ENCODE measurements at places on chromosomes 3 and 15.

GRCh38 chr15:74519311-74519710 lies 21.7 kb upstream of the ARID3B start:
- DNase-seq, result no peak

DNA sequence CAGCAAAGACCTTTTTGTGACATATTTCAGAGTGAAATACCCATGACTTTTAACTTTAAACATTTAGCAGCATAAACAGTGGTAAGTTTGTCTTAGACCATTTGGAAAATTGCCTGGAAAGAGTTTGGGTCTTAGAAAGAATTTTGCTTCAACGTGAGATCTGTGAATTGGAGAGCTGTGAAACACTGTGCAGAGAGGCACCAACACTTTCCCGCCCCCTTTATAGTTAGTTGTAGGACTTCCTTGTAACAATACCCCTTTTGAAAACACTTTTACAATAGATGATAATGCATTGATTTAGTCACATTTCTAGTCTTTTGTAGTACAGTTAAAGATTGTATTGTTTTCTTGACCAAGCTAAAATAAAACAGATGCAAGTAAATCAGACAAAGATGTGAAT lies 43.5 kb upstream of the MBNL1 start:
- no peak for DNase-seq

DNA sequence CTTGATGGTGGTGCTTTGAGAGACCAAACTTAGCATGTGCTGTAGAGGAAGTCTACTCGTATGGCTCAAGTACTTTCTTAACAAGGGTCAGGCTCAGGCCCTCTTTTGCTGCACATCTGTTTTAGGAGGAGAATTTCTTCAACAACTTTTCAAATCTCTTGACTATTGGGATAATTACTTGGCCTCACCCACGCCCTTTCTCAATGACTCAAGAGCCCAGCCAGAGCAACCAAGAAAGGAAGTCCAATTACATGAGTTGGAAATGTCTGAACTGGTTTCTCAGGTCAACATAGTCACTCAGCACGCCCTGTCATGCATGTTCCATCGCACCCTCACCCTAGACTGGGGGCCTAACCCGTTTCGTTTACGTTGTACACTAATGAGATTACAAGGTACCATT lies 44.8 kb upstream of the UMPS start:
- no peak for DNase-seq

DNA sequence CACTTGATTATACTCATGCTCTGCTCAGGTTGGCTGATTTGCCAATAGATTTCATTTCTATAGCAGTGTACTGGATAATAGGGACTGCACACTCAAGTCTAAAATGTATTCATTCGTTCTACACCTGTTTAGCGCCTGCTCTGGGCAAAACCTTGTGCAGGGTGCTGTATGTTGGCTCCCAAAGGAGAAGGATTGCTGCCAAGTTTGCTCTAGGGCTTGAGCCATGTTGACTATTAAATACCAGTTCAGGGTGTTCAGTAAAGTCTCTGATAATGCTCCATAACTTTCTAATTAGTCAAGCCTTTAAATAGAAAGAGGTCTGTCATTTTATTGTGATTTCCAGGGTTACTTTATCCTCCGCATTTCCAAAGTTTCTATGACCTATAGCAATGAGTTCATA lies 470.2 kb downstream of the MAGI1 start:
- DNase-seq, result no peak

DNA sequence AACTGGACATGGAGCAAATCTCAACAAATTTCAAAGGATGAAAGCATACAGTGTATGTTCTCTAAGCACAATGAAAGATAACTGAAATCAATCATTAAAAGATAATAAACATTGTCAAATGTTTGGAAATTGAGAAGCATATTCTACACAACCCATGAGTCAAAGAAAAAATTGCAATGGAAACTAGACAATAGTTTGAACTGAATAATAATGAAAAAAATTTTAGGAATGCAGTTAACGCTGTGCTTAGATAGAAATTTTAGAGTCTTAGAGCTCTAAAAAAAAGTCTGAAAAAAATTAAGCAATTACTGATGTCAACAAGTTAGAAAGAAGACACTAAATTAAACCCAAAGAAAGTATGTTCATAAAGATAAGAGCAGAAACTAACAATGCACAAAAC lies 15.5 kb downstream of the RABL3 start:
- DNase-seq, result no peak

GRCh38 chr15:25345943-25346342 lies 92.9 kb downstream of the UBE3A start:
- no peak for DNase-seq

- DNase-seq, result no peak
Observed at GRCh38 chr3:129195731-129196256, 12.1 kb upstream of the CNBP start.

- no peak for DNase-seq
Observed at GRCh38 chr3:127158614-127159229, 34.2 kb upstream of the PRR23E start.

- DNase-seq, result no peak
Observed at GRCh38 chr3:79140708-79141107, 627.1 kb downstream of the ROBO1 start.

GRCh38 chr3:153028381-153028780 lies 133.6 kb upstream of the RAP2B start:
- DNase-seq, result no peak
